Thymus (tissue), 14 donors: ENCODE measurements at places on chromosomes 13 and 19.
A peak's percentile ranks its signal among the peaks of the same experiment; 100 is the strongest.

GRCh38 chr19:53903055-53903680 is 5.9 kb upstream of the CACNG7 start:
- peaks cover 41% of the 10 kb centered on the region for H3K27me3 ChIP-seq
- H3K27ac ChIP-seq: no peak overlapping the region
- no peaks in the 10 kb centered on the region for H3K36me3 ChIP-seq
- H3K4me3 ChIP-seq: no peak overlapping the region

DNA sequence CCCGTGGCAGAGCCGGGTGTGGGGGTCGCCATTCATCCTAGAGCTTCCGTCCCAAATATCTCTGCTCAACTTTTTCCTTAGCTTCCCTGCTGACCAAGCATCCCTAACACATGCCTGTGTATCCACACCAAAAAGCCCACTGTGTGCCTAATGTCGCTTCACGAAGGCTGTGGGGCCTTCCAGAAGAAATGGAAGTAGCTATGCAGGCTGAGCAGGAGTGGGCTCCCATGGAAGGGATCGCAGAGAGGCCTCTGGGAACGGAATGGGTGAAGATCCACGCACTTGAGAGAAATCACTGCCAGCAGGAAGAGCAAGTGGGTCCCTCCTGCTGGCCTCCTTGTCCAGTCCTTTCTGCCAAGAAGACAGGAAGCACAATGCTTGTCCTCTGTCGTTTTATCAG is 136.0 kb downstream of the SOX1 start:
- no peak overlapping the region for H3K27ac ChIP-seq
- DNase-seq: no peak
- H3K4me3 ChIP-seq: no peak overlapping the region
- peaks cover 37% of the 10 kb centered on the region for H3K27me3 ChIP-seq
- no peaks in the 10 kb centered on the region for H3K36me3 ChIP-seq

DNA sequence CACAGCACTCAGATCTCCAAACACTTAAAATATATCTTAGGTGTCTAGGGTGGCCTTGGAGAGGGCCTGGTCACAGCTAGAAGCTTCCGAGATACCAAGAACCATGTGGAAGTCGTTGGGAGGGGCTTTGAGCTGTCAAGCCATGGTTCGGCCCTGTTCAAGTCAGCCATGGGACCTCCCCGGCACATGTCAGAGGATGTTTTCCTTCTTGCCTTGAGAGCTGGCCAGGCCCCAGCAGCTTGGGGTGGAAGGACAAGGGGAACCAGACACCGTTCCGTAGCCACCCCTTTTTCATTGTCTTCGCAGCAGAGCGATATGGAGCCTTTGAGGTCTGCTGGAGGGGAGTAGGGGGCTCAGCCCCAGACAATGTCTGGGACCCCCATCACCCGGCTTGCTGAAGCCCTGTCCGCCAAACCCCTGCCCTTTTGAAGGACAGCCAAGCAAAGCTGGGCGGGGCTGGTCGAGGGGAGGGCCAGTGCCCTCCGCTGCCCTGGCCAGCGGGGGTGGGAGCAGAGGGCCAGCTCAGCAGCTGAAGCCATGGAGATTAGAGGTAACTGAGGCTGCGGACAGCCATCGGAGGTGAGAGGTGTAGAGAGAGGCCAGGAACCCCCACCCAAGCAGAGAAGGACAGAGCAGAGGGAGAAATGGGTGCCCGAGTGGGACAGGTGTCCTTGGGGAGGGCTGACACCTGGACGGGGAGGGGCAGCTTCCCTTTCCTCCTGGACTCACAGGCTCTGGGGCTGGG is 435 bp downstream of the KLK11 start:
- DNase-seq: no peak
- peaks cover 17% of the 10 kb centered on the region for H3K27me3 ChIP-seq
- no peak overlapping the region for H3K27ac ChIP-seq
- no peaks in the 10 kb centered on the region for H3K4me1 ChIP-seq
- no peaks in the 10 kb centered on the region for H3K36me3 ChIP-seq

GRCh38 chr13:113288880-113289279 is 8.2 kb upstream of the LAMP1 start:
- no peaks in the 10 kb centered on the region for H3K36me3 ChIP-seq
- peaks cover 9% of the 10 kb centered on the region for H3K4me1 ChIP-seq
- no peak for DNase-seq
- H3K4me3 ChIP-seq: no peak overlapping the region

DNA sequence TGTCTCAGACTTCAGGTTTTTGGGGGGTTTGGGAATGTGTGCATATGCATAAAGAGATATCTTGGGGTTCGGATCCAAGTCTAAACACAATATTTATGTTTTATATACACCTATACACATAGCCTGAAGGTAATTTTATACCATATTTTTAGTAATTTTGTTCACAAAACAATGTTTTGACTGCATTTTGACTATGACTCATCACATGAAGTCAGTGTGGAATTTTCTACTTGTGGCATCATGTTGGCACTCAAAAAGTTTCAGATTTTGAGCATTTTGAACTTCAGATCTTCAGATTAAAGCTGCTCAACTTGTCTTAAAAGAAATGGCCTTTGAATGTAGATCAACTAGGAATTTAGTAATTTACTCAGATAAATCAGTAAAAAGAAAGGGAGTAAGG is 712.9 kb upstream of the GPC6 start:
- H3K4me1 ChIP-seq: no peaks in the 10 kb centered on the region
- DNase-seq: no peak
- no peaks in the 10 kb centered on the region for H3K36me3 ChIP-seq
- H3K4me3 ChIP-seq: no peak overlapping the region
- no peak overlapping the region for H3K27ac ChIP-seq
- H3K27me3 ChIP-seq: no peaks in the 10 kb centered on the region

DNA sequence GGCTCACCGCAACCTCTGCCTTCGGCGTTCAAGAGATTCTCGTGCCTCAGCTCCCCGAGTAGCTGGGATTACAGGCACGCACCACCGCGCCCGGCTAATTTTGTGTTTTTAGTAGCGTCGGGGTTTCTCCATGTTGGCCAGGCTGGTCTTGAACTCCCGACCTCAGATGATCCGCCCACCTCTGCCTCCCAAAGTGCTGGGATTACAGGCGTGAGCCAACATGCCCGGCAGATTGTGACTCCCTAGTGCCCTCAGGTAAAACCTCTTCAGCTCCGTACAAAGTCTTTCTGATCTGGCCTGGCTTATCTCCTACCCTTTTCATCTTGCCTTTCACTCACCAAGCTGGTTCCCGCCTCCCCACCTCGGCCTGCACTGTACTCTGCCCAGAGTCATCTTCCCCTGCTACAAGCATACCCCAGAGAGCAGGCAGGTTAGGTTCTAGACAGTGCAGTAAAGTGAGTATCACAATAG is 15.0 kb downstream of the BICRA start:
- DNase-seq: no peak
- no peaks in the 10 kb centered on the region for H3K4me1 ChIP-seq
- H3K27me3 ChIP-seq: no peaks in the 10 kb centered on the region
- H3K27ac ChIP-seq: no peak overlapping the region
- H3K4me3 ChIP-seq: no peak overlapping the region
- H3K36me3 ChIP-seq: peaks cover 6% of the 10 kb centered on the region

DNA sequence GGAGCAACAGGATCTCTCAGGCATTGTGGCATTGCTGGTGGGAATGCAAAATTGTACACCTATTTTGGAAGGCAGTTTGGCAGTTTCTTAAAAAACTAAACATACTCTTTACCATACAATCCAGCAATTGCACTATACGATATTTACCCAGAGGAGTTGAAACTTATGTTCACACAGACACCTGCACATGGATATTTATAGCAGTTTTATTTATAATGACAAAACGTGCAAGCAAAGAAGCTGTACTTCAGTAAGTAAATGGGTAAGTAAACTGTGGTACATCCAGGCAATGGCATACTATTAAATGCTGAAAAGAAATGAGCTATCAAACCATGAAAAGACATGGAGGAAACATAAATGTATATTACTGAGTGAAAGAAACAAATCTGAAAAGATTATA is 71.6 kb upstream of the UBAC2 start:
- H3K4me3 ChIP-seq: no peak overlapping the region
- no peak for DNase-seq
- no peaks in the 10 kb centered on the region for H3K27me3 ChIP-seq
- H3K4me1 ChIP-seq: no peaks in the 10 kb centered on the region
- H3K27ac ChIP-seq: no peak overlapping the region

DNA sequence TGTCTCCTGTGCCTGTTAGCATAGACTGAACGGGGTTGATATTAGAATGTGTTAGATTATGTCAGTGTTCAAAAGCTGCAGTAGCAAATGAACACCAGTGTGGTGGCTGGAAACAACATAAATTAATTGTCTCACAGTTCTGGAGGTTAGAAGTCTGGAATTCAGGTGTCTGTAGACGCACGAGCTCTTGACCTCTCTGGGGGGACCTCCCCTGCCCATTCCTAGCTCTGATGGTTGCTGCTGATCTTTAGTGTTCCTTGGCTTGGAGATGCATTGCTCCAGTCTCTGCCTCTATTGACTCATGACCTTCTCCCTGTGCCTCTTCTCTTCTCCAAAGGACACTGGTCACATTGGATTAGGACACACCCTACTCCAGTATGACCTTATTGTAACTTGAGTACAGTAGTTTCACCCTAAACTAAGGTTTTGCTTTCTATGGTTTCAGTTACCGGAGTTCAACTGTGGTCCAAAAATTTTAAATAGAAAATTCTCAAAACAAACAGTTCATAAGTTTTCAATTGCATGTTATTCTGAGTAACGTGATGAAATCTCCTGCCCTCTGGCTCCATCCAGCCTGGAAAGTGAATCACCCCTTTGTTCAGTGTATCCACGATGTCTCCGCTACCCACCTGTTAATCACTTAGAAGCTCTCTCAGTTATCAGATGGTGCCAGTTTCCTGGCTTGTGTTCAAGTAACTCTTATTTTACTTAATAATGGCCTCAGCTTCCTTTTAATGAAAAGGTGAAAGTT is 273.2 kb downstream of the MYO16 start:
- H3K36me3 ChIP-seq: no peaks in the 10 kb centered on the region
- H3K4me1 ChIP-seq: no peaks in the 10 kb centered on the region
- DNase-seq: no peak

DNA sequence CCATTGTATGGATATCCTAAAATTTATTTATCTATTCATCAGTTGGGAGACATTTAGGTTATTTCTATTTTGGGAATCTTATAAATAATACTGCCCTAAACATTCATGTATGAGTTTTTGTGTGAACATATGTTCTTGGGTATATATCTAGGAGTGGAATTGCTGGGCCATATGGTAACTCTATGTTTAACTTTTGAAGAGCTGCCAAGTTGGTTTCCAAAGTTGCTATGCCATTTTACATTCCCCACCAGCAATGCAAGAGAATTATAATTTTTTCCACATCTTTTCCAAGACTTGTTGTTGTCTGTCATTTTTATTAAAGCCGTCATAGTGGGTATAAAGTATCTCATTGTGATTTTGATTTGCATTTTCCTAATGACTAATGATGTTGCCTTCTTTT is 48.2 kb upstream of the CALM3 start:
- H3K4me1 ChIP-seq: no peaks in the 10 kb centered on the region
- no peak overlapping the region for H3K4me3 ChIP-seq
- H3K36me3 ChIP-seq: no peaks in the 10 kb centered on the region
- no peak overlapping the region for H3K27ac ChIP-seq
- DNase-seq: no peak

- H3K27ac ChIP-seq: no peak overlapping the region
- H3K4me3 ChIP-seq: no peak overlapping the region
- DNase-seq: no peak
- no peaks in the 10 kb centered on the region for H3K4me1 ChIP-seq
- H3K27me3 ChIP-seq: no peaks in the 10 kb centered on the region
- H3K36me3 ChIP-seq: no peaks in the 10 kb centered on the region
Observed at GRCh38 chr13:44546164-44546563, 30.0 kb downstream of the TSC22D1 start.

DNA sequence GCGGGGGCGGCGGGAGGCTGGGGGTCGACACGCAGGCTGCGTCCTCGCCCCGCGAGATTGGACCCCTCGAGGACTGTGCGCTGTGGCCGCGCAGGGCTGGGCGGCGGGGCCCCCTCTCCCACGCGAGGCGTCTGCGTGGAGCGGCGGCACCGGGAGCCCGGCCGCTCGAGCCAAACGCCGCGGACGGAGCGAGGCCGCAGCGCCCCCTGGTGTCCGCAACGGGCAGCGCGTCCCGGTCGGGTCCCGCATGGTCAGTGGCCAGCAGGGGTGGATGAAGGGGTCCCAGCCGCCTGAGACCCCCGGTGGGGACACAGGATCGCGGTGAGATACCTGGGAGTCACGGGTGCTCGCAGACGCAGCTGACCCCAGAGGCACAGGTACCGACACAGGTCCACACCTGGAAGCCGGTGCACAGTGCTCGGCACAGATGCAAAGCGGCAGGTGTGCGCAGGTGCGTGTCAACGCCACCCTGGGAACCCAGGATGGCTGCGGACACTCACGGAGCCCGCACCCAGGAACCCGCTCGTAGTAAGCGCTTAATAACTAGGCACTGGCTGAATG is 2.1 kb upstream of the CIRBP start:
- H3K27ac ChIP-seq: peak overlapping the region; percentile 32
- peaks cover 84% of the 10 kb centered on the region for H3K4me1 ChIP-seq
- peak overlapping the region; percentile 55 for H3K4me3 ChIP-seq
- DNase-seq: no peak

- H3K4me3 ChIP-seq: peak overlapping the region; percentile 35
- no peak overlapping the region for H3K27ac ChIP-seq
- peaks cover 23% of the 10 kb centered on the region for H3K27me3 ChIP-seq
- H3K36me3 ChIP-seq: no peaks in the 10 kb centered on the region
- no peak for DNase-seq
Observed at GRCh38 chr13:87677496-87678371, 6.6 kb downstream of the SLITRK5 start.

DNA sequence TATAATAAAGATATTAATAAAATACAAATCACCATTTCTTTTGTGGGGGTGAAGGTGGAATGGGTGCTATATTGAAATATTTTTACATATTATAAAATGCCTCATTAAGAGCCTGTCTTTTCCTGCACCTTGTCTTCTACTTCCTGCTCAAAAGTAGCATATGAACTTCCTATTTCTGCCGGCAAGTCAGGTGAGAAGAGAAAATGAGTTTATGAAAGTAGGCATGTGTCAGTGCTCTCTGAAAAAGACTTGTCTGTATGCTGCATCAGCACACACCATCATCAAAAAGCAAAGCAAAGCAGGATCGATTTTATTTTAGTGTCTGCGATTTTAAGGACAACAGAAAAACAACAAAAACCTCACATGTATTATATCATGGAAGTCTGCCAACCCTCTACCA is 114.2 kb downstream of the RAP2A start:
- no peak overlapping the region for H3K4me3 ChIP-seq
- no peaks in the 10 kb centered on the region for H3K36me3 ChIP-seq
- no peak for DNase-seq
- H3K4me1 ChIP-seq: no peaks in the 10 kb centered on the region
- no peak overlapping the region for H3K27ac ChIP-seq

DNA sequence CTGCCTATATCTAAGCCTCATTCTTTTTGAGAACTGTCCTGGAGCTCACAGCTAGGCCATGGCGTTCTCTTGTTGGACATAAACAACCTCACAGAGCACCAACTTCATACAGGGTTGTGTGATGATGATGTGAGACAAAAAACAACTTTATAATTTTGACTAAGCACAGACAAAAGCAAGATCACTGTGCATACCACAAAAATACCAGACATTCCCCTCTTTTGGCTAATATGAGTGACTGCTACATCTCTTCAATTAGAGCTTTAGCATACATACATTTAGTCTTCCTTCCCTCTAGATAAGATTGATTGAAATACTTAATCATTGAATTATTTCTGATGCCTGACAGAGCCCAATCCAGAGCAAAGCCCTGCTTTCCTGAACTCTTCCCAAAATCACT is 8.3 kb downstream of the MAB21L1 start:
- H3K4me3 ChIP-seq: no peak overlapping the region
- H3K27me3 ChIP-seq: peaks cover 27% of the 10 kb centered on the region
- no peak overlapping the region for H3K27ac ChIP-seq
